Mucosa of gallbladder (tissue), 1 donor: ENCODE measurements at places on chromosomes 3 and 15. TPM values are rescaled to one million over a fixed set of nuclear protein-coding genes. Genes with fewer than 3 reads are reported as not detected.

The STARD5 gene
- total RNA-seq, result 6.7 TPM

The C3orf70 gene
- 20.0 TPM for total RNA-seq

The EIF3J gene
- 52.1 TPM for total RNA-seq

The BFSP2 gene
- total RNA-seq, result not detected

The LDHAL6B gene
- not detected for total RNA-seq

The MEX3B gene
- total RNA-seq, result 4.1 TPM

The ZNF385D gene
- 25.8 TPM for total RNA-seq

The CFAP100 gene
- 0.40 TPM for total RNA-seq
